SW 1271 (cell line): ENCODE measurements at places on chromosomes 4 and X.

- no peak for DNase-seq
Measured at GRCh38 chr4:173448103-173448502, 49.2 kb upstream of the SCRG1 start.

- peak; percentile 6 for DNase-seq
Measured at GRCh38 chrX:77597090-77597489, 149.9 kb downstream of the FGF16 start.

DNA sequence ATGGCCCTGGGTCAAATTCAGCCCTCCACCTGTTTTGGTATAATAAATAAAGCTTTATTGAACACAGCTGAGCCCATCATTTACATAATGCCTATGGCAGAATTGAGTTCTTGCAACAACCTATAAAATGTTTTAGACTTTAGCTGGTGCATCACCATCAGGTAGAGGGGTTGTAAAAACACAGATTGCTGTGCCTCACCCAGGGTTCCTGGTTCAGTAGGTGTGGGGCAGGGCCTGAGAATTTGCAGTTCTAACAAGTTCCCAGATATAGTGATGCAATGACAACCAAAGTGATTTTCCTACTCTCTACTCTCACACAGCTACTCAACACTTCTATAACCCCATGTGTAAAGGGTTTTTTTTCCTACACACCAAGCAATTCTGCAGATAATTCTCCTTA is 120.0 kb upstream of the EGFL6 start:
- no peak for DNase-seq

DNA sequence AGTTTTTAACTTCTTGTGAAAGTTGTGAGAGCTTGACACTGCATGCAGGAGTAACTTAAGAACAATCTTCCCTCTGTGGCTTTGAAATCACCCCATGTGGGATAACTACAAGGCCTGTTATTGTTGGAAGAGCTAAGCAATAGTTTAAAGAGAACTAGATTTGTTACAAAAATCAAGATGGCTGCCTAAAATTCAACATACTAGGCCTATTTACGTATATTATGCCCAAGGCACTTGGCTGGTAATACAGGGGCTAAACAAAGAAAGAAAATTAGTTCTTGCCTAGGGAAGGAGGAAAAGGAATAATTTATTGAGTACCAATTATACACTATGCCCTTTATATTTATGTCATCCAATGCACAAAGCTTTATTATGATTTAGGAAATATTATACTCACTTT is 36.1 kb downstream of the DMD start:
- no peak for DNase-seq

- DNase-seq, result no peak
Measured at GRCh38 chr4:176363072-176363471, 43.3 kb downstream of the SPCS3 start.

GRCh38 chr4:116959045-116959444 is 126.3 kb downstream of the TRAM1L1 start:
- DNase-seq, result no peak

DNA sequence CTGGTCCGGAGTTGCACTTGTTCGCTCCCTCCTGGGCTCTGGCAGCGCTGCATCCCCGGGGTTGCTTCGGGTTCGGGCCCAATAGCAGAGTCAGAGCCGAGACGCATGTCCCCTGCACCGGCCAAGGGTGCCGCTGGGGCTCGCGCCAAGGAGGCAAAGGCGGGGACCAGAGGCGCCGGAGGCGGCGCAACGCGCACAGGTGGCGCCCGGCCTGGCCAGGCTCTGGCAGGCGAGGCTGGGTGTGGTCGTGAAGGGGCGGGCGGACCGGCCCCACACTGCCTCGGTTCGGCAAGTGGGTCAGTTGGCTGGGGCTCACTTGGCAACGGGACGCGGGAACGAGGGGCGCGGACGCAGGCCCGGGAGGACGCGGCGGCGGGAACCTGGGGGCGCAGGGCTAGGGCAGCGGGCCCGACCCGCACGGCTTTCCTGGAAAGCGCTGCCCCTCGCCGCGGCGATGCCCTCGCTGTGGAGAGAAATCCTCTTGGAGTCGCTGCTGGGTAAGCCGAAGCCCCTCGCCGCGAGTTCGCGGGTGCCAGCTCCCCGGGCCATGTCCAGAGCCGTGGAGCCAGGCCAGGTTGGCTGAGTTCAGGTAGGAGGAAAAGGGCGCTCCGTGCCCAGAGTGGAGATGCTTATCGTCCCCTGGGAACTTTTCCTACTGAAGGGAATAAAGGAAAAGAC is at the start of gene CWH43:
Gene CWH43, plus strand, starts transcription at position 300 of the 678 bp plus-strand sequence. Its CDS starts 155 bp downstream, at position 455.
- DNase-seq, result no peak

DNA sequence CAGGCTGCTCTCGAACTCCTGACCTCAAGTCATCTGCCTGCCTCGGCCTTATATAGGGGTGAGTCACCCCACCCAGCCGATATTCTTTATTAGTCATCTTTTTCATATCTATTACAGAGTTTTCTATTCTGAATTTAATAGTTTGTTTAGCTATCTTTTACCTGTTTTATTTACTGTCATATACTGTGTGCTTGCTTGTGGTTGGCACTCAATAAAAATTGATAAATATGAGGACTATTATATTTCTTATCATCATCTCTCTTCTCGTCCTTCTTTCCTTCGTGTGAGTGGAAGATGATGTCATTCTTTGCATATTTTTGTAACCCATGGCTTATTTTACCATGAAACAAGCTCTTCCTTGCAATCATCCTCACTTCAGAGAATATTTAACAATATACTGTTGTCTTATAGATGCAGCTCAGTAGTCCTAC is 265.5 kb downstream of the ARHGAP24 start:
- no peak for DNase-seq

- DNase-seq, result no peak
Measured at GRCh38 chr4:119728692-119729593, 100.3 kb upstream of the PDE5A start.

DNA sequence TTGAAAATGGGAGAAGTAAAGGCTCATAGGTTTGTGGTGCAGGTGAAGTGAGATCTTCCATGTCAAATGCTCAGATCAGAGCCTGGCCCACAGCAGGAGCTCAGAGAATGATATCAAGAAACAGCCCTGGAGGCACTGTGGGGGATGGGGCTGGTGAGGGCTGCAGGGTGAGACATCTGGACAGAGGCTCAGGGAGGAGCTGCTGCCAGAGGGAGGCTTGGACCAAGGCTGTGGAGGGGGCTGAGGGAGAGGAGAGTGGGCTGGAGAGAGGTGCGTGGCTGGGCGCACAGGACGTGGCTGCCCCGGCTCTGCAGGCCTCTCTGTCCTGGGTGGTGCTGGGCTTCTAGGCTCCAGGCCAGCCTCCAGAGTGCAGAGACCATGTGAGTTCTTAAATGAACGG is 5.6 kb downstream of the SORCS2 start:
- DNase-seq, result no peak

DNA sequence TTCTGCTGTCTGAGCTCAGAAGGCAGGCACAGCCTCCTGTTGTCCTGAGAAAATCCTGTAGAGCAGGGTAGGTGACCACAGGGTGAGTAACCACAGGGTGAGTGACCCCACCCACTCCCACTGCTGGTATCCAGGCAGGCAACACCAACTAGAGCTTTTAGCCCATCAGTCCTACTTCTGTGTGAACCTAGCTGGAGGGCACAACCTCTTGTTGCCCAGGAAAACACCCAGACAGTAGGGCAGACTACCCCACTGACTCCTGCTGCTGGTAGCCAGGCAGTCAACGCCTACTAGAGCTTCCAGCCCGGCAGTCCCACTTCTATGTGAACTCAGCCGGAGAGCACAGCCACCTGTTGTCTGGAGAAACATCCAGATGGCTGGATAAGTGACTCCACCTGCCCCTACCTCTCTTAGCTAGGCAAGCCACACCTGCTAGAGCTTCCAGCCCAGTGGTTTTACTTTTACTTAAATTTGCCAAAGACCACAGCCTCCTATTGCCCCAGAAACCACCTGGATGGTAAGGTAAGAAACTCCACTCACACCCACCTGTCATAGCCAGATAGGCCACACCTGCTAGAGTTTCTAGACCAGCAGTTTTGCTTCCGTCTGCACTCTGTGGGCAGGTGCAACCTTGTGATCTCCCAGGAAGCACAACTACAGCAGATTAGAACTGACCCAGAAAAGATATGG is 371.6 kb downstream of the INPP4B start:
- DNase-seq, result no peak

DNA sequence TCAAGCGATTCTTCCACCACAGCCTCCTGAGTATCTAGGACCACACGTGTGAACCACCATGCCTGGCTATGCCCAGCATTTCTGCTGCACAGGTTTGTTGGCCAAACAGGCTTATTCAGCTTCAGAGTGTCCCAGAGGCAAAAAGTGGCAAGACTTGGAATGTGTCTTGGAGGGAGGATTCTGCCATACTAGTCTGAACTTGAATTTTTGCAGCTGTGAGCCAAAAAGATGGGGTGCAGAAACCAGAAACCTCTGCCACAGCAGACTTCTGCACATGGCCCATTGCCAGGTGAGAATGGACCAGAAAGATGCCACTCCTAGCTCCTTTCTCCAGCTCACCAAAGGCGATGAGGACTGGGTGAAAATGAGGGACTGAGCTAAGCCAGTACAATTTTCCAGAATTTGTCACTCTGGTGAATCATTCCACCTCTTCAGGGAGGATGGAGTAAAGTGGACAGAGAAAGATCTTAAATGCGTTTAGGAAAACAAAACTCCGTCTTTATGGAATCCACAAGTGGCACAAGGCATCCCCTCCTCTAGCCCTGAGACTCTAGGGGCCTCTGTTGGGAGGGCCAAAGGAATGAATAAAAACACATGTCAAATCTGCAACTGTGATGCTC is 369.1 kb upstream of the CLNK start:
- no peak for DNase-seq

- DNase-seq, result no peak
Measured at GRCh38 chrX:96538104-96538725, 146.4 kb upstream of the DIAPH2 start.

- DNase-seq, result no peak
Measured at GRCh38 chr4:121564840-121565375, 131.9 kb downstream of the ANXA5 start.

DNA sequence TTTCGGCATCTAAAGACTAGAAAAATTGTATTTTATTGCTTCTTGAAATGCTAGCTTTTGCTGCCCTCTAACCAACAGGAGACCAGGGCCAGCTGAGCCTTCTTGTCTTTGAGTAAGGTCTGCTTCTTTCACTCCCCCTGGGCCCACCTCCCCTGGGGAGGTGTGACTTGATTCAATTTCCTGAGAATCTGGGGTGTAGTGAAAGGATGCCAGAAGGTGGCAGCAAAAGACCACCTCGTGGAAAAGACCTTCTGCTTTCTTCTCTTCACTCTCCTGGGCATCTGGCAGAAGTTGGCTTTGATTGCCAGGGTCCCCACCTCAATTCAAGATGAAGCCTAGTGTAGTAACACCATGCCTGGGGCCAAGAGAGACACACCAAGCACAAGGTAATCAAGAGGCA is 96.5 kb upstream of the MAOA start:
- peak; percentile 0 for DNase-seq

- DNase-seq, result no peak
Measured at GRCh38 chr4:166169111-166169510, 296.1 kb downstream of the TLL1 start.

GRCh38 chr4:41268721-41269517 is 12.2 kb downstream of the UCHL1 start:
- no peak for DNase-seq

DNA sequence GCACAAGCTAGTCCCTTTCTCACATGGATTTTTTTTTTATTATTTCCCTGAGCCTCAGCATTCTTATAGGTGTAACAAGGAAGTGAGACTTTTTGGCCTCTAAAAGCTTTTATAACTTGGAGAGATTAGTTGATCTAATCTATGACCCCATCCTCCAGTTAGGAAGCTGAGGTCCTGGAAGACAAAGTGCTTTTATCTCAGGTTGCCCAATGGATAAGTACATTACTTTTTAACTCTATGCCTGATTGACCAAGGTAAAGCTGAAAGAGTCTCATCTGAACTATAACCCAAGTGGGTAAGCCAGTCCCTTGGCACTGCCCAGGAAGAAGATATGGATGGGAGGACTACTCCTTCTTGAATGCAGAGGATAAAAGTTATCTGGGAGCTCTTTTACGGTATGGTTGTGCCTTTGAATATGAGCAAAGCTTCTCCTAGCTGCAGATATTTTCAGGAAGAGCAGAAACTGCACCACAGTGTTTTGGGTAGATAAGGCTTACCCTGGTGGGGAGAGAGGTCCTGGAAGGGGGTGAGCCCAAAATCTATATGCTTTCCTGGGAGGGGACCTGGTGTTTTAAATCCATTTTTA is 40.2 kb downstream of the VSIG4 start:
- no peak for DNase-seq

DNA sequence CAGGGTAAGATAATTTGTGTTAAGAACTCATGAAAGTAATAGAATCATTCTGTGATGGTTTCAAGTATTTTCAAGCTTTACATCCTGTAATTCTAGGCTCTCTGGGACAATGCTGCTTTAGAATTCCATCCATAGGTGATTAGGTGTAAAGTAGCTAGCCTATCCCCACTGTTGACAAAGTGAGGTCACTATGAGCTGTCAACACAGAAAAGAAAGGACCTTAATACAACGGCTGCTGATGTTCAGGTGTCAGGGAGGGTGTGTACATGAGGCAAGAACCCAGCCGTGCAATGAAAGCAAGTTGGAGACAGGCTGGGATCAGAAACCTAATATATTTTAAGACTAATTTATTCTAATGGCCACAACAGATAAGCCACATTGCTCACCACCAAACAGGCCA is 36.8 kb upstream of the SH3RF1 start:
- DNase-seq, result no peak

- no peak for DNase-seq
Measured at GRCh38 chr4:154490234-154490582, 1.4 kb downstream of the DCHS2 start.

DNA sequence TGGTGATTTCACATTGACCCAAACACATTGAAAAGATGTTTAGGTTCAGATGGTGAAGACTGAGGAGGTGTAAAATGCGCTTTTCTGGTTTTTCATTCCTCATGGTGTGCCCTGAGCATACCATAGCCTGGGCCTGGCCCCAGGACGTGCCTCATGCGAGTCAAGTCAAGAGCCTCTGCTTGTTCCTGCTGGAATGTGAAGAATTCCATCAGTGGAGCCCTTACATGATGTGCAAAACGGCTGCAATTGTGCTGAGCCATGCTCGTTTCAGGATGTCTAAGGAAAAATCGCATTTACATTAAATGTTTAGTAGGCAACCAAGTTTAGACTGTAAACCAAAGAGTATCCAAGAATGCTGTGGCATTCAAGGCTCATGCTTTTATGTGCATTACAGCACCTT is 34.9 kb downstream of the GYG2 start:
- no peak for DNase-seq

- DNase-seq, result no peak
Measured at GRCh38 chrX:46554942-46555341, 9.7 kb upstream of the ZNF674 start.

DNA sequence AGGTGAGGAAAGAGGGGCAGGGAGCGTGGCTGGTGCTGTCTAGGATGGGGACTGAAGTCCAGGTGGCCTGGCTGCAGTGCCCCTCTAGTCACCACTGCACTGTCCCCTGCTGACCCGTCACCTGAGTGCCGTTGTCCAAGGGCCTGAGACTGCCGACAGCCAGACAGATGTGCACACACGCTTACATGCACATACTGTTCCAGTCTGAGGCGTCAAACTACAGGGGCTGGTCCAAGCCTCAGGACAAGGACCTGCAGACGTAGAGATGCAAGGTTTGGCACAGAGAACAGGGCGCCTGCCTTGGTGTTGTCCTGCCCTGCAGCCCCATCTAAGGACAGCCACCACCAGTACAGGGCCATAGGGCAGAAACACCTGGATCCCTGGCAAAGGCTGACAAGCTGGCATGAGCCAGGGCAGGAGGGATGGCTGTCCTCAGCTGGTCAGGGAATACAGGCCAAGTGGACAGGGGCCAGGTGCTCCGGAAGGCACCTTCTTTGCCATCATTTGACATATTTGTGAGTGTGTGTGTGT is 1.7 kb downstream of the SLC2A9 start:
- DNase-seq, result no peak

GRCh38 chrX:30935985-30936384 is 46.9 kb upstream of the TAB3 start:
- no peak for DNase-seq

- peak; percentile 11 for DNase-seq
Measured at GRCh38 chrX:15242899-15243555, 26.9 kb downstream of the ASB9 start.
